ENCODE measurements at places on chromosomes 3 and 15.

GRCh38 chr3:58994746-58995330 lies 55.0 kb downstream of the CFAP20DC start:
- peak; percentile 55 for DNase-seq

DNA sequence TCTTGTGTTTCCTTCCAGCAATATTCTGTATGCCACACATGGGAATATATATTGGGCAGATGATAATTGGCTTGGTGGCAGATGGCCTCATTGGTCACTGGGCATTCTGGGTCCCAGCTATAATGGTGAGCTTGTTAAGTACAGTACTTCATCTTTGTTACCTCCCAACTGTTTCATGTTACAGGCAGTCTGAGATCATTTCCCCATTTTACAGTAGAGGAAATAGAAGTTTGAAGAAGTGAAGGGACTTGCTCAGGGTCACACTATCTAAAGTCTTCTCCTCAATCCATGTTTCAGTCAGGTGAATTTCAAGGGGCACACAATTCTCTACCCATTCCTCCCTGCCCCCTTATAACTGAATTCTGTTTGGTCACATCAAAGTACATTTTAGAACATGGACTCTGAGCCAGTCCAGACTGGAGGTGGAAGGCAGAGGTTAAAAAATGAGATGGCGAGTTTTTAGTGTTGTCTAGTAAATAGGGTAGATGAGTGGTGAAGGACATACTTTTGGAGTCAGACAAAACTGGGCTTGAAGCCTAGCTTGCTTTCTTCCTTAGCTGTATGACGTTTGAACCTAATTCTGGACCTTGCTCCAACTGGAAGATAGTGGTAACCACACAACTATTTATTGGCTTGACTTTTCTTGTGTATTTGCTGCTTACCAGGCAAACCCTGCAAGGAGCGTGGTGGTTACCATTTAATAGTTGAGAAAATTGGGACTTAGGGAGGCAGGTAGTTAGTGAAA lies 2.5 kb downstream of the EEFSEC start:
- DNase-seq = no peak

DNA sequence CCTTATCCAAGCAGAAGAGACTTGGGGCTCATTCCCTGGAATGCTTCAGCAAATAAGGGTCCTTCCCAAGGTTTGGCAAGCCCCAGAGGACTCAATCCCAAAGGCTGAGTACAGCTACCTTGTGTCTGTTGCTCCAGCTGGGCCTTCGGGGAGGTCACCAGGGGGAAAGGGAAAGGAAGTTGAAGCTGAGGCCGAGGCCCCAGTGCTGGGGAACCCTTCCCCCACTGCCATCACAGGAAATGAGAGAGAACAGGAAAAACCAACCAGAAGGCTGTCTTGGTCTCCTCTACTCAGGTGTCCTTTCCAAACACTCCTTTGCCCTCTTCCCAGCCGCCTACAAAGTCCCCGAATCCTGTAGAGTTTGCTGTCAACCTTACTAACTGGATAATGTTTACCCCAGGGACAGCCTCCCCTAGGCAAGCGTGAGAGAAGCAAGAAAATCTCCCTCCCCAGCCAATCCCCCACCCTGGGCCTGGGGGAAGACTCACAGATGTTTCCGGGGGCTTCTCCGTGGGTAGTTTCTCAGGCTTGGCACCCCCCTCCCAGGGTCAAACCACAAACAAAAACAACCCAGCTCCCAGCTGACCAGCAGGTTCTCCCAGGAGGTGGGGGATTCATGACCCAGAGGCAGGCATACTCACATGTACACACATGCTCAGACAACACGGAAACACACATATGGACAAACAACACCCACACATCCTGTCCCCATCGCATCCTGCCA lies 5.5 kb downstream of the CSRNP1 start:
- no peak for DNase-seq

- DNase-seq = no peak
These were observed 123.2 kb upstream of the BNIP2 start for GRCh38 chr15:59812250-59812870.
